ENCODE measurements at places on chromosomes 11 and 22.

DNA sequence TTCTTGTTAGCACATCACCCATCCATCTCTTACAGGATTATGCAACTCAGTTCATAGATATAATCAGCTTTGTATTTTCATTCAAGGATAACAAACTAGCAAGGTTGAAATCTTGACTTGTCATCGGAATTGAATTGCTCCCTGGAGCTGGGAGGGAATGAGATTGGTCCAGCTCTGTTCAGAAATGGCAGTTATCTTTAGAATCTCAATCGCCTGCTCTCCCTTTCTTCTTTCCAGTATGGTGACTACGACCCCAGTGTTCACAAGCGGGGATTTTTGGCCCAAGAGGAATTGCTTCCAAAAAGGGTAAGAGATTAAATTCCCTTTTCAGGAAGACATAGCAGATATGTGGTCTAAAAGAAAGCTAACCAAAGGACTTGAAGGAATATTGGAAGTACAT, 51.0 kb downstream of the NF2 start:
- peaks cover 13% of the 10 kb centered on the region for H3K36me3 ChIP-seq
- peak overlapping the region; percentile 93 for H3K27ac ChIP-seq
- no peaks in the 10 kb centered on the region for H3K27me3 ChIP-seq
- peaks cover 26% of the 10 kb centered on the region for H3K4me1 ChIP-seq
- no peak overlapping the region for H3K4me3 ChIP-seq

GRCh38 chr22:17903564-17904295, 120.6 kb downstream of the MICAL3 start:
- no peak overlapping the region for H3K4me3 ChIP-seq
- H3K4me1 ChIP-seq: peaks cover 10% of the 10 kb centered on the region

DNA sequence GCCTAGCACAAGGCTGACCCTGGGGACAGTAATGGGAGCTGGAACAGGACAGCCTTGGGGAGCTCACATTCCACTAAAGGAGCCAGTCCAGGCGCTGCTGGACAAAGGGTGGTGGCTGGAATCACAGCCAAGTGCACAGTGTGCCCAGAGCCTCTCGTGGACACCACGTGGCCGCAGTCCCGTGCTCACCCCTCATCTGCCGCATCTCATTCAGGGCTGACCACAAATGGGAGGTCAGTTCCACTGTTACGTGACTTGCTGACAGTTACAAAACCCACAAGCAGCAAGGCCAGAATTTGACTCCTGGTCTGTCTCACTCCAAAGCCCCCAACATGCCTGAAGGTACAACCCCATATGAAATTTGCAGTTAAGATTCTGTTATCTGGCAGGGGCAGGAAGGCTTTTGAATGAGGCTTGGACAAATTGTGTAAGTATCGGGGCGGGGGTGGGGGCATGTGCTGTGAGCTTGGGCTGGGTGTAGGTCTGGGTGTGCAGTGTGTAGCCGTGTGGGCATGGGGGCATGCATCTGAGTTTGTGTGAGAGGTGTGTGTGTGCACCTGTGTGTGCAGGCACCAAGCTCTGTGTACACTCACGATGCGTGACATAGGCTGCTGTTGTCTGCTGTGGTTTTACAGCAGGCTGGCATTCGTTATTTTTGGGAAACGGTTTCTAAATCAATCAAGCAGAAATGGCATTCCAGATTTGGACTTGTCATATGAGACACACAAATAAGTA, 301.7 kb downstream of the BRD1 start:
- H3K4me1 ChIP-seq: no peaks in the 10 kb centered on the region
- DNase-seq: no peak
- H3K27me3 ChIP-seq: peaks cover 5% of the 10 kb centered on the region
- no peak overlapping the region for H3K27ac ChIP-seq

- H3K27ac ChIP-seq: no peak overlapping the region
- no peak for DNase-seq
- no peak overlapping the region for H3K4me3 ChIP-seq
- no peaks in the 10 kb centered on the region for H3K36me3 ChIP-seq
- peaks cover 12% of the 10 kb centered on the region for H3K27me3 ChIP-seq
These were observed 89.8 kb downstream of the RTL6 start for GRCh38 chr22:44407987-44408828.

GRCh38 chr11:130947058-130947457, 30.8 kb upstream of the SNX19 start:
- peaks cover 48% of the 10 kb centered on the region for H3K27me3 ChIP-seq
- no peak overlapping the region for H3K4me3 ChIP-seq
- H3K4me1 ChIP-seq: no peaks in the 10 kb centered on the region
- H3K27ac ChIP-seq: no peak overlapping the region

- H3K36me3 ChIP-seq: no peaks in the 10 kb centered on the region
- H3K4me3 ChIP-seq: peak within 1 kb of the TSS; percentile 64
- H3K4me1 ChIP-seq: peaks cover 26% of the 10 kb centered on the region
- H3K27me3 ChIP-seq: peaks cover 62% of the 10 kb centered on the region
- no peak within 1 kb of the TSS for H3K27ac ChIP-seq
These were observed at the start of gene A4GALT for GRCh38 chr22:42720263-42721044. Gene A4GALT, minus strand, starts transcription at chr22:42720870. Its CDS starts 26,919 bp downstream, at chr22:42693951.

DNA sequence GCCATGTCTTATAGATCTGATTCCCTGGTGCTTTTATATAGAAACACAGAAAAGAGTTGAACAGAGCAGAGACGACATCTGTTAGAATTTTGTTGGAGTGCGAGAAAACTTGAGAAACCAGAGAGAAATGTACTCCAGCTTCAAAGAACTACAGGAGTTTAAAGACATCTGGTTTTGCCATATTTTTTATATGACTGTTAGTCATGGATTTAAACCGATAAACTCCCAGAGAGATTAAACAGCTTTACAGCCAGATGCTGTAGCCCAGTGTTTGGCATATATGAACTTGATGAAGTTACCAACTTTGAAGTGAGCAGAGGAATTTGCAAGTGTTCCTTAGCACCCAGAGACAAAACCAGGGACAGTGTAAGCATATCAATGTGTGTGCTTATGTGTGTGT, 1083.1 kb downstream of the LRRC4C start:
- no peak for DNase-seq

GRCh38 chr22:19510919-19511341, 13.3 kb downstream of the CLDN5 start:
- H3K36me3 ChIP-seq: peaks cover 29% of the 10 kb centered on the region
- no peak overlapping the region for H3K4me3 ChIP-seq
- H3K27me3 ChIP-seq: no peaks in the 10 kb centered on the region
- H3K4me1 ChIP-seq: no peaks in the 10 kb centered on the region
- H3K27ac ChIP-seq: no peak overlapping the region

- H3K27me3 ChIP-seq: no peaks in the 10 kb centered on the region
- H3K4me1 ChIP-seq: peaks cover 64% of the 10 kb centered on the region
- H3K27ac ChIP-seq: peak within 1 kb of the TSS; percentile 93
- no peaks in the 10 kb centered on the region for H3K36me3 ChIP-seq
- peak within 1 kb of the TSS; percentile 82 for H3K4me3 ChIP-seq
These were observed at the start of gene LTBP3 for GRCh38 chr11:65558002-65558929. Gene LTBP3, minus strand, starts transcription at chr11:65558359. Its CDS starts 400 bp downstream, at chr11:65557959.

GRCh38 chr11:64208796-64209562, 2.5 kb downstream of the FERMT3 start:
- H3K27me3 ChIP-seq: no peaks in the 10 kb centered on the region
- DNase-seq: no peak
- peak overlapping the region; percentile 47 for H3K27ac ChIP-seq
- H3K36me3 ChIP-seq: peaks cover 6% of the 10 kb centered on the region
- H3K4me1 ChIP-seq: peaks cover 8% of the 10 kb centered on the region

DNA sequence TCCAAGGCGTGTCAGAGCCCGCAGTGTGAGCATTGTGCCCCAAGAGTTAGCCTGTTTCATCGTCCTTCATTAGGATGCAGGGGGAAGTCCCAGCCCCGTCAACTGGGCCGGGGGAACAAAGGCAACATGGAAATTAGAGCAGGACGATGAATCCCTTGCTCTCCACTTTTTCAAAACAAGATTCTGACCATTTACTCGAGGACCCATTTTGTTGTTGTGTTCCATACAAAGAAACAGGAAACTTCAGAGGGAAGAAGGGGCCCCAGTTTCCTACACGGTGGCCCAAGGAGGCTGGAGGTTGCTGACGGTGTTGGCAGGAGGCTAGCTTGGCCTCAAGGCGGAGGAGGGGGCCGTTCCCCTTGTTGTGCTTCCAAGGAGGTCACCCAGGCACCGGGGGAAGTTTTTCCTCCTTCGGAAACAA, 44.0 kb upstream of the SLC1A2 start:
- DNase-seq: no peak
- no peak overlapping the region for H3K27ac ChIP-seq
- peaks cover 2% of the 10 kb centered on the region for H3K36me3 ChIP-seq
- H3K4me1 ChIP-seq: peaks cover 5% of the 10 kb centered on the region
- no peak overlapping the region for H3K4me3 ChIP-seq
- H3K27me3 ChIP-seq: peaks cover 3% of the 10 kb centered on the region

DNA sequence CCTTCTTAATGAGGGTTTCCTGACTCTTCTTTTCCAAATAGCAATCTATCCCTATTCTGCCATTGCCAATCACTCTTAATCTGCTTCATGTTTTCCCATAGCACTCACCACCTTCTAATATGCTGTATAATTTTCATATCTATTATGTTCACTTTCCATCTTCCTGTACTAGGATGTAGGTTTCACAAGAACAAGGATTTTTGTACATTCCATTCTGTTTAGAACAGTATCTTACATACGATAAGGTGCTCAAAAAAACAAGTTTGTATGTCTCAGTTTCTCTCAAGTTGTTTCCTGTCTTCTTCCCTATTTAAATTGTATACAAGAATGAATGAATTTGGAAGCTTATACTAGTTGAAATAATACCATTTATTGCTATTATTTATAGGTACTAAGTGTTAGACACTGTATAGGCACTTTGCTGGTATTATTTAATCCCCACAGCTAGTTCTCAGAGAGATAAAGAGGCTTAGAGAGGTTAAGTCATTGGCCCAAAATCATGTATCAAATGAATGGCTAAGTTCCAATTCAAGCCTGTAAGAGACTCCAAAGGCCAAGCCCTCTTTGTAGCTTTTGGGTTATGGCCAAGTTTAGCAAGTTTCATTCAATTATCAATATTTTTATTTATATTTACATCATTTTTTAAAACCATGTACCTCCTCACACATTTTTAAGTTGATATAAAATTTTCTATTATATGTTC, 134.7 kb downstream of the PAX6 start:
- peaks cover 10% of the 10 kb centered on the region for H3K4me1 ChIP-seq
- H3K4me3 ChIP-seq: no peak overlapping the region
- no peak overlapping the region for H3K27ac ChIP-seq

DNA sequence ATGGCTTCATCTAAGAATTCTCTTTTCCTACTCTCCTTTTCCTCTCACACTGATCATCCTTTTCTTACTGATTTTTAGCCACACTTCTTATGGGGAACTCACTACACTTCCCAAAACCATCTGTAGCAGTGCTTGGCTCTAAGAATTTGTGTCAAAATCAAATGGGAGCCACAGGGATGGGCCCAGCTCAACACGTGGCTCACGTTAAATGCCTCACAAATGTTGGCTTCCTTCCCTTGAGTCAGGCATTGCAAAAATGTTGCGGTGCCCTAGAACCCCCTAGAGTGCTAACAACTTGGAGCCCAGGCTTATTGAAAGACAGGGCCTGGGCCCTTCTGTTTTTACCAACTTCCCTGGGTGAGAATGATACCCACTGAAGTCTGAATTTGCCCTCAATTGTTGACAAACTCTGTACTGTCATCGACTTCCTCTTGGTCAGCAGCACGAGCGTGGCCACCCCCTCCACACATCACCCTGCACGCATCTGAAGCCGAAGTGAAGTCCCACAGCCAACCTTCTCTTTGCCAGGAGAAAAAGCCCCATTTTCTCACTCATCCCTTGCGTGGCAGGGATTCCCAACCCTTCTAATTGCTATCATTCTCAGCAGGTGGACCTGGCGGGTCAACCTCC, 69.7 kb downstream of the ELFN2 start:
- no peak for DNase-seq
- peaks cover 6% of the 10 kb centered on the region for H3K4me1 ChIP-seq
- peaks cover 31% of the 10 kb centered on the region for H3K27me3 ChIP-seq
- no peak overlapping the region for H3K4me3 ChIP-seq
- no peaks in the 10 kb centered on the region for H3K36me3 ChIP-seq

DNA sequence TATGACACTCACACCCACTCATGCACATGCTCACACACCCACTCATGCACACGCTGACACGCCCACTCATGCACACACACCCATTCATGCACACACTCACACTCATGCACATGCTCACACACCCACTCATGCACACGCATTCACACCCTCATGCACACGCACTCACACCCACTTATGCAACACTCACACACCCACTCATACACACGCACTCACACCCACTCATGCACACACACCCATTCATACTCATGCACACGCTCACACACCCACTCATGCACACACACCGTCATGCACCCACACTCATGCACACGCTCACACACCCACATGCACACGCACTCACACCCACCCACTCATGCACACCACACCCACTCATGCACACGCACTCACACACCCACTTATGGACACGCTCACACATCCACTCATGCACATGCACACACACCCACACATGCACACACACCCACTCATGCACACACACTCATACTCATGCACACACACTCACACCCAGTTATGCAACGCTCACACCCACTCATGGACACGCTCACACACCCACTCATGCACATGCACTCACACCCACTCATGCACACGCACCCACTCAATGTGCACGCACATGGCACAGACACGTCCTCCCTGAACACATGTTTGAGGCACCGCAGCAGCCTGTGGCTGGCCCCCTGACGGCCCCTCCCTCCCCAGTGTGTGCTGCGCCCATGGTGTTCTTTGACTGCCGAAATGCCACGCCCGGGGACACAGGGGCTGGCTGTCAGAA, 17.9 kb downstream of the MUC5AC start:
- no peak for DNase-seq
- H3K36me3 ChIP-seq: no peaks in the 10 kb centered on the region
- no peaks in the 10 kb centered on the region for H3K27me3 ChIP-seq
- H3K4me3 ChIP-seq: no peak overlapping the region

GRCh38 chr11:33907421-33907820, 15.5 kb upstream of the LMO2 start:
- H3K27me3 ChIP-seq: peaks cover 6% of the 10 kb centered on the region
- no peaks in the 10 kb centered on the region for H3K4me1 ChIP-seq
- no peaks in the 10 kb centered on the region for H3K36me3 ChIP-seq
- H3K27ac ChIP-seq: no peak overlapping the region

- no peak overlapping the region for H3K4me3 ChIP-seq
- H3K27me3 ChIP-seq: peaks cover 84% of the 10 kb centered on the region
- peaks cover 5% of the 10 kb centered on the region for H3K4me1 ChIP-seq
- H3K36me3 ChIP-seq: no peaks in the 10 kb centered on the region
These were observed 124.3 kb upstream of the NTM start for GRCh38 chr11:131246156-131246555.

DNA sequence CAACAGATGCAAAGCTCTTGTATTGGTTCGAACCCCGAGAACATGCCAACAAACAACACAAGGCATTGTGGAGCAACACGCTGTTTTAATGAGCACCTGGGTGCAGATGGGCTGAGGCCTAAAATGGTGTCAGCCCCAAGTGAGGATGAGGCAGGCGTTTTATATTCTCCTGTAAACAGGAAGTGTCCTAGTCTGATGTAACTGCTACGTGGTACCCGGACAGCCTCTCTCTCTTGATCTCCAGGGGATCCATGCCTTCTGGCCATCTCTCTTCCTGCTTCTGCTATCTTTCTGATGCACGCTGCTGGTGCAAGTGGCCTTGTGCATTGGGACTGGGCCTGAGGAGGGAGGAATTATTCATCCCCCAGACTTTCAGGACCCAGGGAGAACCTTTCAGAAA, 19.4 kb upstream of the VSTM5 start:
- no peaks in the 10 kb centered on the region for H3K36me3 ChIP-seq
- H3K4me1 ChIP-seq: no peaks in the 10 kb centered on the region
- no peak for DNase-seq
- H3K27me3 ChIP-seq: peaks cover 1% of the 10 kb centered on the region
- H3K27ac ChIP-seq: no peak overlapping the region
